ENCODE measurements at places on chromosomes 12 and 14.

DNA sequence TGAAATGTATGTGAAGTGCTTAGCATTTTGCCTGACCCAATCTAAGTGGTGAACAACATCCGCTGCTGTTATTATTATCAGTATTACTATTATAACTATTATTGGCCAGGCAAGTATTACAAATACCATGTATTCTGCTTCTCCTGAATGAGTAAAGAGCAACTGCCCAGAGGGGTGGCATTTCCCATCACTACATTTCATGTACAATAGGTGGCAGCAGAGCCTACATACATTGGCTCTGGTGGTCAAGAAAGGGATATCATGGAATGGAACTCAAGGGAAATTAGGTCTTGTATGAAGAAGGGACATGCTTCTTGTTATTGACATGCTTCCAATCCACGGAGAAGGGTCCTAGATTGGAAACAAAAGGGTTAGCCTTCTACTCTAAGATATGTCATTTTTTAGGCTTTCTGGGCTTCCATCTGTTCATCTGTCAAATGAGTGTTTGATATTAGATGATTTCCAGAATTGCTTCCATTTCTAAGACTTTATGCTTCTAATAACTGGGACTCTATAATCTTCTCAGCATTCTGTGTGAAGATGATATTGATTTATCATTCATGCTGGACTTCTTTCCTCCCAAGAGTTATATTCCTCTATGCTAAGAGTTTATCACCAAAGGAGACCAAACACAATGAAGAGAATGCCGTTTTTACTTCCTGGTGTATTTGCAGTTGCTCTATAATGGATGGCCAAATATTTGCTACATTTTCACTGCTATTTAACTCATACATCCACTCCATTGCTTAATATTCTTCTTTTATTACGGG is 239.1 kb downstream of the SSPN start:
- no peak for DNase-seq

DNA sequence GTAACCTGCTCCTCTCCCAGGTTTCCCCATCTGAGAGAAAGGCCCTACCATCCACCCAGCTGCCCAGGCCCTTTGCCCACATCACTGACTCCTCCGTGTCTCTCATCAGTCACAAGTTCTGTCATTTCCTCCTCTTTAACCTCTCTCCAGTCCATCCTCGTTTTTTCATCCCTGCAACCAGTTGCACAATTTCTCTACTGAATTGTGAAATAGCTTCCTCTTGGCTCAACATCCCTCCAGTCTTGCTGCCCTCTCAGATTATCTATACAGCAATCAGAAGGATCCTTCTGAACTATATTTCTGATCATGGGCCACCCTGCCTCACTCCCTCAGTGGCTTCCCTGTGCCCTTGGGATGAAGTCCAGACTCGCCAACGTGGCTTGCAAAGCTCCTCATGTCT is 6.8 kb downstream of the FAM161B start:
- DNase-seq, result no peak

- no peak for DNase-seq
These were observed 16.3 kb downstream of the GLTP start for GRCh38 chr12:109863847-109864712.

- DNase-seq, result no peak
These were observed 310.1 kb downstream of the SYT1 start for GRCh38 chr12:79174626-79175025.

DNA sequence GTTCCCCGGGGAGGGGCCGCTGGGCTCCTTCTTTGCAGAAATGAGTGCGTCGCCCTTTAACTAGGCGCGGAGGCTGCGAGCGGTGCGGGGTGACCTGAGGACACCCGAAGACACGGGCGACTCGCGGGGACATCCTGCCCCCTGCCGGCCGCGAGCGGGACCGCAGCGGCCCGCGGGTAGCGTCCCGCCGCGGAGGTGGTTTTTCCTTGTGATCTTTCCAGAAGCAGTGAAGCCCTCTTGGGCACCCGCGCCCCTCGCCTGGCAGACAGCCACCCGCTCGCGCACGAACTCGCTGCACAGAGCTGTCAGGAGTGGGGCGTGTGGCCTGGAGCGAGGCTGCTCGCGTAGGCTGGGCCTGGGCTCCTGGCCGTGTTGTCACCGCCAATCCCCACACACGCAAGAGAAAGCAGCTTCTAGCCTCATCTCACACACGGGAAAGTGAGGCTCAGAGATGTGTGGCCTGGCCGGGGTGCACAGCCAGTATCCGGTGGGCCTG is 67.2 kb downstream of the DIO3 start:
- peak; percentile 63 for DNase-seq

DNA sequence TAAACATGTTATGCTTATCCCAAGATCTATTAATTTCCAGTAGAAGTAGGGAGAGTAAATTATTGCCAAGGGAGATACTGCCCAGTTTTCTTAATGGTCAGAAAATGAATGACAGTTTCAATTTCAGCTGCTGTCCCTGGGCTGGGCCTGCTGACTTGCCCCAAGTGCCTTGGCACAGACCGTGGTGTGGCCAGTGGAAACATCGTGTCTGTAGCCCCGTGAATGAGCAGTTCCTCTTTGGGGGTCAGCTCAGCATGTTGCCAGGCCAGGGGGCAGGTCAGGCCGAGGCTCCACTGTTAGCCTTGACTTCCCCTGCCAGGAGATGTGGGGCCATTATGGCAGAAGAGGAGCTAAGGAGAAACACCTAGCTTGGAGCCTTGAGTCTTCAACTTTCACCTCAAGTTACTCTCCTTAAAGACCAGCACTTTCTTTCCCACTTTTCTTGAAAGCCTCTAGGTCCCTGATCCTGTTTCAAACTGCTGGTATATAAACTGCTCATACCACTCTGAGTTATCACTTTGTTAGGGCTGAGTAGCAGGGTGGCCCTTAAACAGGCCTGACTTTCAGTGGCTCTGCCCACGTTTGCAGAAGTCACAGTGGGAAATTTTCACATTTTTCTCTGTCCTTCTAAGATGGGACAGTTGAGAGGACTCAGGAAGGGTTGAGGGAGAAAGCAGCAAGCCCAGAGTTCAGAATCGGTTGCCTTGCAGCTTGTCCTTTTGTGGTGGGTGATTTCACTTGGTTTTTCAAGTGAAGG is 73.2 kb downstream of the SUSD6 start:
- DNase-seq, result no peak

DNA sequence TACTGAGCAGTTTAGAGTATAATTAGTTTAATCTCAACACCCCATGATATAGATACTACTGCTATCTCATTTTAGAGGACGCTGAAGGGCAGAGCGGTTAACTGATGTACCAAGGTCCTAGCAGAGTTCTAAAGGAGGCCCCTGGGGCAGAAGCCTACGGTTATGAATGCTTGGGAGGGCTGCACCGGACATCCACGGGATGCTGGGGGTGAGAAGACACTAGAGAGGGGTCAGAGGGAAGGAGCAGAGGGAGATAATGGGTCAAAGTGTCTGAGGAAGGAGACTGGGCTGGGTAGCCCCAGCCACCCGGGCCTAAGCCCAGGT is 1.6 kb upstream of the ACTR6 start:
- no peak for DNase-seq

DNA sequence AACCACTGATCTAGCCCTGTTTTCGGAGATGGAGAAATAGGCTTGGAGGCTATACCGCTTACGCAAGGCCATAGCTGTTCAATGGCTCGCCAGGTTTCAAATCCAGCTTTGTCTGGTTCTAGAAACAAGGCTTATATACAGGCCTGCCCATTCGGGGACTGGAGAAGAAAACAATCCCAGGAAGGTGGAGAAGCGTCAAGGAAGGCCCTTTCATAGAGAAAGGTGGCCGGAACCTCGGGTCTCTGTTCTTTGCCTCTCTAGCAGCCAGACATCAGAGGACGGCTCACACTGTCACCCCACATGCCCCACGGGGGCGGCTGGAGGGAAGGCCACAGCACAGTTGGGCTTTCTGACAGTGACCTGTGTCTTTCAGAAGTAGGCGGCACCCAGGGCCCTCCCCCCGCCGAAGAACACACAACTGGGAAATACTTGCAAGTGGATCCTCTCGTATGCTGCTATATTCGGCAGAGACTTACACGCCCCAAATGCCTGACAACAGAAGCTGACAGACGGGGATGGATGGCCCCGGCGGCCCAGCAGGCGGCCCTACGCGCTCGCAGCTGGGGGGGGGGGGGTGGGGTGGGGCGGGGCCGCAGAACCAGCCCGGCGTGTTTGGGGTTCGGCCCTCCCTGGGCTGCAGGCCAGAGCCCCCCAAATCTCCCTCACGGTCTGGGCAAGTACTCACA is 4.5 kb upstream of the SETD1B start:
- peak; percentile 51 for DNase-seq

DNA sequence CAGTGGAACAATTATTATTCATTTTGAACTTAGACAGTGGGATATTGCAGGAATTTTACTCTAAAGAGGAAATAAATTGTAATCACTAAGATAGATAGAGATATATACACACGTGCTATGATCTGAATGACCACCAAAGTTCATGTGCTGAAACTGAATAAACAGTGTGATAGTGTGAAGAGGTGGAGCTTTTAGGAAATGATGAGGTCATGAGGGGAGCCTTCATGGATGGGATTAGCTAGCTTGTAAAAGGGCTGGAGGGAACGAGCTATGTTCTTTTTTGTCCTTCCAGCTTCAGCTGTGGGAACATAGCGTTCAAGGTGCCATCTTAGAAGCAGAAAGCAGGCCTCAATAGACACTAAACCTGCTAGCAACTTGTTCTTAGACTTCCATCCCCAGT is 191.5 kb upstream of the LRIG3 start:
- DNase-seq, result no peak

GRCh38 chr12:41932470-41932991 is 212.1 kb downstream of the GXYLT1 start:
- no peak for DNase-seq

- no peak for DNase-seq
These were observed 16.2 kb downstream of the TWF1 start for GRCh38 chr12:43789941-43790340.

DNA sequence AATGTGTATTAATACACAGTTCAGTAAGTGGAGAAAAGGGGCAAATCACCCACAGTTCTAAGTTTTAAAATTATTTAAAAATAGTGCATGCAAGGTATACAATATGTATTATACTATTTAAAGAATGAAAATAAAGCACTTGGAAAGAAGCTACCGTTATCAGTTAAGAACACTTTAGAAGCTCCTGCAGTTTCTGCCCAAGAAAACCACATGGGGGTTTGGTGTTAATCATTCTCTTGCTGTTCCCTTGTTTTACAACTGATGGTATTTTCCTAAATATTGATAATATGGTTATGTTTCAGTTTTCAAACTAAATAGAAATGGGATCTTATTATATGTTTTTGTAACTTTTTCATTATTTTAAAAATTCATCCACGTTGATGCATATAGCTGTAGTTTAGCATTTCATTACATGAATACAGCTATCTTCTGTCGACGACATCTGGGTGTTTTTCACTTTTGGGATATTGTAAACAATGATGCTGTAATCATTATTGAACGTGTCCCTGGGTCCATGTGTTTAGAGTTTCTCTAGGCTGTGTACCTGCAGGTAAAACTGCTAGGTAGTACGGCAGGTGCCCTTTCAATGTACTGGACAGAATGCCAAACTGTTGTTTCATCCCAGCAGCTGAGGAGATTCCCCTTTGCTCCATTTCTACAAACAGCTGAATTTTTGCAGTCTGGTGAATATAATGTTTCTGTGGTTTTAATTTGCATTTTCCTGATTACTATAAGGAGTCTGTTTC is 64.1 kb downstream of the APPL2 start:
- no peak for DNase-seq

DNA sequence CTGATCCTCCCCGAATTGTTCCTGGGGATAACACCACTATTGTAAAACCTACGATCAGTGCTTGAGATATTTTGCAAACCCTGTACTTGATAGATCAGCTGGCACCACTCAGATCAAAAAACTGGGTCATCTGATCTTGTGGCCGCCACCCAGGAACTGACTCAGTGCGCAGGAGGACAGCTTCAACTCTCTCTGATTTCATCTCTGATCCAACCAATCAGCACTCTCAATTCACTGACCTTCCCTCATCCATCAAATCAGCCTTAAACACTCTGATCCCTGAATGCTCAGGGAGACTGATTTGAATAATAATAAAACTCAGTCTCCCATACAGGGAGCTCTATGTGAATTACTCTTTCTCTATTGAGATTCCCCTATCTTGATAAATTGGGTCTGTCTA is 4.2 kb upstream of the XPOT start:
- peak; percentile 9 for DNase-seq

- DNase-seq, result no peak
These were observed 51.6 kb downstream of the ATP2B1 start for GRCh38 chr12:89657066-89657465.

- no peak for DNase-seq
These were observed 164.6 kb upstream of the PARP11 start for GRCh38 chr12:4037747-4038312.

DNA sequence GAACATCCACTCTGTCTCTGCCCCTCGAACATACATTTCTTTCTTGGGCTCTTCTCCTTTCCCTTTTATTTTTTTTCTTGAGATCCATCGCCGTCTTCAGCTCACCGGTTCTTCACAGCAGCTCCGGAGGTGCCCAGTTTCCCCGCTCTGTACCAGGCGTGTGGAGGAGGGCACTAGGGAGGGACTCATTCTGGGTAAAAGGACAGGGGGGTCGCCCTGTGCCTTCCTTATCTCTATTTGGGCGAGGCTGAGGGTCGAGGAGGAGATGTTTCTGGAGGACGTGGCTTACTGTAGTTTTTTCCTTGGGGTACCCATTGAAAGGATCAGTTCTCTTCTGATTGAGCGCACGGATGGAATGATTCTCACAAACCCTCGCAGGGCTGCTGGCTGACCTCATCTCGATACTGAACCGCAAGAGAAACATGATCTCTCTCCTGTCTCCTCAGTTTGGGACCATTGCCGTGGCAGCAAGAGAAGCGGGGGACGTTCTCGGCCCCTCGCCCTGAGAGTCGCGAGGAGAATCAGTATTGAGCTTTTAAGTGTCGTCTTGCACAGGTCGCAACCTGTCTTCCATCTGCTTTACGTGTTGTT is 386 bp downstream of the LIN52 start:
- DNase-seq, result no peak

DNA sequence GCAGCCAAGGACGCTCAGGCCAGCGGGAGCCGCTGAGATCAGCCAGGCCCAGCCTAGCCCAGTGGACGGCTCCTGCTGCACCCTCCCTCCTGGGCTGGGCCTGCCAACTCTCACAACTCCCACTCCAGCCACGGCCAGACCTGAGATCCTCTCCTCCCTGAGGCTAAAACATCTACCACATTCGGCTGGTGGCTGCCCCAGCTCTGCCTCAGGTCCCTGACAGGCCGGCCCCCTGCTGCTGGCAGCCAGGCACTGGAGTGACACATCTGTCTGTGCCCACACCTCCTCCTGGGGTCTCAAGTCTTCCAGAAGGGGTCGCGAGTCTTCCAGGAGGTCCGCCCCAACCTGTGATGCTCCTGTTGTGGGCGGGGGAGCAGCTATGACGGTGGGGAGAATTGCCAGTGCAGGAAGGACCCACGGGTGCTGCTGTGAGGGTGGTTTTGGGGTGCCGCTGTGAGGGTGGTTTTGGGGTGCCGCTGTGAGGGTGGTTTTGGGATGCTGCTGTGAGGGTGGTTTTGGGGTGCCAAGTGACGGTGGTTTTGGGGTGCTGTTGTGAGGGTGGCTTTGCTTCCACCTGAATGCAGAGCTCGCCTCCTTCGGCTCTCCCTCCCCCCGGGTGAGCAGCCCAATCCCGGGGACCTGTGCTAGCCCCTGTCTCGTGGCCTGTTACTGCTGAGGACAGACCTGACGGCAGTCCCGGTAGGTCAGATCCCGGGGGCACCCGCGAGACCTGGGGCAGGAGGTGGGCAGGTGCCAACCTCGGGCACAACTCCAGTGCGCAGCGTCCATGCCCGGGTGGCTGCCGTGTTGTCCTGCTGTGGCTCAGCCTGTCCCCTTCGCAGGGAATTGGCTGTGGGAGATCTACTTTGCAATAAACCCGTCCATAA is 27.5 kb upstream of the C14orf180 start:
- DNase-seq, result no peak

All from effector CD4-positive, alpha-beta T cell (primary cell).